Myocyte (in vitro differentiated cells): ENCODE measurements at places on chromosomes 7 and 10.

DNA sequence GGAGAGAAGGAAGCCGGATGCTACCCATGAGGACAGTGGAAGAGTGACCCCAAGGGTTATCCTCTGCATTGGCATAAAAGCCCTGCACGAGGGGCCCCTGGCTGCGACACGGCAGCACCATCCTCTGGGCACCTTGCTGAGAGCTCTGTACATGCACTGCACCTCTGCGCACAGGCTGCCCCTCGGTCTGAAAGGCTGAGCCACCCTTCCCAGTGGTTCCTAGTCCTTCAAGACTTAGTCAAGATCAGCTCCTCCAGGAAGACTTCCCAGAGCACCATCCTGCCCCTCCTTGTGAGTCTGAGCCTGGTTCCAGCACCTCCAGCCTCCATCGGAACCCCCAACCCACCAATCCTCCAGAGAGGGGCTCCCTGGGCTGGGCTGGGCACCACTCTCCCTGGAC, 37.9 kb upstream of the CNPY1 start:
- DNase-seq: no peak

DNA sequence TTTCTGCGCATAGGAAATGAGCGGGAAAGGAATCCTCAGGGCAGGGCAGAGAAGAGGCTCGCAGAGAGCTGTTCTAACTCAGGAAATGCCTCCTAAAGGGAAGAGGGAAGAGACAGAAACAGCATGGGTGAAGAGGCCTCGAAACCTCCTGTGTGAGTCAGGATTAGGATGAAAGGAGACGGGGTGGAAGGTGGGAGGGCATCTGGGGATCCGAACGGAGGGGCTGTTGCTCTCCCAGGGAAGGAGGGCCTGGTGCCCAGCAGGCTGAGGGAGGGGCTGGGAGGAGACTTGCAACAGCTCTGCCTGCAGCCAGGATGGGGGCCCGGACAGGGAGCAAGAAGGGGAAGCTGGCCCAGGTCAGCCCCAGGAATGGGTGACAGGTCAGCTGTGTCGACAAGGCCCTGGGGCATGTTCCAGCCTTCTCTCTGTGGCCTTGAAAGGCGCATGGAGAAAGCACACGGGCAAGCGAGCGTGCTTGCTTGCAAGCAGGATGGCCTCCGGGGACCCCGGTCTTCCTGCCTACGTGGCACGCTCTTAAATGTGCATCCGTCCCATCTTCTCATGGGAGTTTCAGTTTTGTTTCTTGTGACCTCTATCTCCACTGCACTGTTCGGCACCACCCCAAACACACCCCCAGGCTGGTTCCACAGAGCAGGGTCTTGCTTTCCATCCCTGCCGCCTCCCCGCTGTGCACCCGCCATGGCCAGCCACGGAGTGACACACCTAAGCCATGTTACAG, 63.5 kb downstream of the HIPK2 start:
- no peak for DNase-seq

- DNase-seq: no peak
These were observed 105.0 kb upstream of the HDAC9 start for GRCh38 chr7:18390535-18390907.

DNA sequence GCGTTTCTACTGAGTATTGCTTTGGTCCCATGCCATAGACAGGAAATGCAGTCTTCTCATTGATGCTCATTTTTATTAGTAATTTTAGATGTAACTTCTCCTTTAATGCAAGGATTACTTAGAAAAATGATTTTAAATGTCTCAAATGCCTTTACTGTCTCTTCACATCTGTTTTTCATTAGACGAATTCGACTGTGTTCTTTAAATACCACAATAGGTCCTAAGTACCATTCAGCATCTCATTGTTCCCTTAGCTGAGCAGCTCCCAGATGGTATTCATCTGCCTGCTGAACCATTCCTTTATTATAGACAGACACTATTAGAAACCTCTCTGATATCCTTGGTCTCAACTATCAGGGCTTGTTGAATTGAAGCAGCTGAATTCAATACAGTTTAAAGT, 113.6 kb downstream of the LSMEM1 start:
- peak; percentile 23 for DNase-seq

DNA sequence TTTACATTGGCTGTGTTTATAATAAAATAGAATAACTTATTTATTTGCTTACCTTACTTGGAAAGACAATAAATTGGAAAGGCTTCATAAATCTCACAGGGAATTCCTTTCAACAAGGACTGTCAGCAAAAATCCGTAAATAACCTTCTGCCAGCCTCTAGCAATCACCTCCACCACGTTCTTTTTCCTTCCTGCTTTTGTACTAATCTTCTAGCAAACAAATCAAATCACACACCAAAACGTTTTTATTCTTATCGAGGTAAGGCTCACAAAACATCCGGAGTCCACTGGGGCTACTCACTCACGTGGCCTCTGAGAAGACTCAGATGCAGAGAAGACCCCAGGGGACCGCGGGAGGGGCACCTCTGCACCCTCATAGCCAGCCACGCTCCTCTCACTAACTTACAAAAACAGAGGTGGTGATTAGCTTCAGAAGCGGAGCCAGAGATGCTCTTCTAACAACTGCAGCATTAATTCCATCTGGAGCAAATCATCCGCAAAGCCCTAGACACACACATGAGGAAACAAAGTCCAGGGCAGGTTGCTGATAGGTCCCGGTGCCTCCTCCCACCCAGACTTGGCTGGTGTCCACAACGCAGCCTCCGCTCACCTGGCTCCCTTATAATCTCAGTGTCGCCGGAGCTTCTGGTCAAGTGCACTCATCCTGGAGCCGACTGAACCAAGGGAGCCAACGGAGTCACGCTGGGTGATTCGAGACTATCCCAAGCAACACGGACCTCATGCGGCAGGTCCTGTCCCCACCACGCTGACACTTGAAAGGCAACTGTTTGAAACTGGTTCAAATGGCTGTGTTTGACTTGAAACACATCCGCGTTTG, 22.5 kb downstream of the CTBP2 start:
- DNase-seq: no peak

DNA sequence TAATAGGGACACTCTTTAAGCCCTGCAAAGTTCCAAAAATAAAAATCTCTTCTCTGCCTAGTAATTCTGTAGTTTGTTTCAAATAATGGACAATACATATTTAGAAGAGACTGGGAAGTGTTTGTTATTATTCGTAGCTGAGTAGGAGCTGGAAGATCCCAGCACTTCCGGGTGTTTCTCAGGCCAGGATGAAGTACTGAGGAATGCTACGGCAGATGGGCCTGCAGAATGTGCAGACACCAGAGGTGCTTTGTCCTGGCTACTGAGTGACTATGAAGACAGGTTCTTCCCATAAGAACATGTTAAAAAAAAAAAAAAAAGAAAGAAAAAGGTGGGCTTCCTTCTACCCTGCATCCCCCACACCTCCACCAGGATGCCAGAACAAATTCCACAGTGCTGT, 36.1 kb downstream of the ETV1 start:
- DNase-seq: no peak

- DNase-seq: peak; percentile 23
These were observed 68.0 kb upstream of the CTTNBP2 start for GRCh38 chr7:117941138-117941810.

DNA sequence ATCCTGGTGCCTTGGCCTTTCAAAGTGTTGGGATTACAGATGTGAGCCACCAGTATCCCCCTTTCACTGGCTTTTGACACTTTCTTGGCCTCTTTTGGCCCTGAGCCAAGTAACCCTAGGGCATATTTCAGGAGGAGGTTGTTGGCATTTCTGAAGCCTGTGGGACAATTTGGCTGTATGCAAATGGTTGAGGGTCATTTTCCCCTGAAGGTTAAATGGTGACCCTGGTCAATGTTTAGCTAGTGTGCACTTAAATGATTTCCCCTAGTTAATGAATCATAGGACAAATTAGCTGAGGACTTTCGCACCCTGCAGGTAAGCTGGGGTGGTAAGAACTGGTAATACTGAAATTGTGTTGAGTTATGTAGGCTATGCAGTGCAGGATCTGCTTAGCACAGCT, 660.5 kb downstream of the LRMDA start:
- DNase-seq: no peak

GRCh38 chr10:59896191-59896590, 10.2 kb downstream of the CCDC6 start:
- no peak for DNase-seq

DNA sequence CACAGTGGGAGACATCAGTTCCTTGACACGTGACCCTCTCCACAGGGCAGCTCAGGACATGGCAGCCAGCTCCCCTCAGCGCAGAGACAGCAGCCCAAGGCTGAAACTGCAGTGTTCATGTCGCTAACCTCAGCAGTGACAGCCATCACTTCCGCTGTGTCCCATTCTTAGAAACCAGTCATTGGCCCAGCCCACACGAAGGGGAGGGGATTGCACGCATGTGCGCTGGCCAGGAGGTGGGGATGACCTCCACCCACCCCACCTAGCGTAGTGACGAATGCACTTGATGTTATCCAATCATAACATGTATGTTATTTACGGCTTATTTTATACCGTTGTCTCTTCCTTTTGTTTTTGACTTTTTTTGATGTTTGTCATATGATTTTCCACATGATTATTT, 36.9 kb upstream of the EGFR start:
- DNase-seq: no peak

- DNase-seq: no peak
These were observed 167.1 kb upstream of the ADO start for GRCh38 chr10:62637249-62638061.

GRCh38 chr7:45238806-45239205, 81.2 kb downstream of the RAMP3 start:
- peak; percentile 50 for DNase-seq

GRCh38 chr10:9615189-9615588, 1402.5 kb upstream of the CELF2 start:
- DNase-seq: no peak

DNA sequence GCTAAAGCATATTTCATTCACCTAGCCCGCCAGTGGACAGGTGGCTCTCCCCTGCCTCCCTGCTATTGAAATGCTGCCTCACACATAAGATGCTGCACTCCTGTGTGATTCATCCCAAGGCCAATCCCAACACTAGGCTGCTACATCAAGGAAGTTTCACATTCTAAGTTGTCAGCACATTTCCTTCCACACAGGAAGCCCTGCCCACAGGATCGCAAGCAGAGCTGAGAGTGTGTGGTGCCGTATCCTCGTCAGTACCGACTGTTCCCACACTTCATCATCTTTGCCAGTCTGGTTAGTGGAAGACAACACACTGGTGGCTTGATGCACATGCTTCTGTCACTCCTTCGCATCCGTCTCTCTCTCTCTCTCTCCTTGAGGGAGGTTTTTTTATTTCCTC, 194.3 kb upstream of the PPP2R2D start:
- DNase-seq: no peak

DNA sequence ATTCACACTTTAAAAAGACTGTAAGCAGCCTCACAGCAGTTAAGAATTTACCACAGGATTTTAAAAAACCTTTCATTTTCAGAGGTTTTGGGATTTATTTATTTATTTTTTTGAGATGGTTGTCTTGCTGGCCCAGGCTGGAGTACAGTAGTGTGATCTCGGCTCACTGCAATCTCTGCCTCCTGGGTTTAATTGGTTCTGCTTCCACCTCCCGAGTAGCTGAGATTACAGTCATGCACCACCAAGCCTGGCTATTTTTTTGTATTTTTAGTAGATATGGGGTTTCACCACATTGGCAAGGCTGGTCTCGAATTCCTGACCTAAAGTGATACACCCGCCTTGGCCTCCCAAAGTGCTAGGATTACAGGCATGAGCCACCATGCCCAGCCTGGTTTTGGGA, 19.1 kb downstream of the MINDY4 start:
- DNase-seq: no peak

GRCh38 chr10:43939939-43940820, 291.5 kb upstream of the ZNF32 start:
- DNase-seq: peak; percentile 85

DNA sequence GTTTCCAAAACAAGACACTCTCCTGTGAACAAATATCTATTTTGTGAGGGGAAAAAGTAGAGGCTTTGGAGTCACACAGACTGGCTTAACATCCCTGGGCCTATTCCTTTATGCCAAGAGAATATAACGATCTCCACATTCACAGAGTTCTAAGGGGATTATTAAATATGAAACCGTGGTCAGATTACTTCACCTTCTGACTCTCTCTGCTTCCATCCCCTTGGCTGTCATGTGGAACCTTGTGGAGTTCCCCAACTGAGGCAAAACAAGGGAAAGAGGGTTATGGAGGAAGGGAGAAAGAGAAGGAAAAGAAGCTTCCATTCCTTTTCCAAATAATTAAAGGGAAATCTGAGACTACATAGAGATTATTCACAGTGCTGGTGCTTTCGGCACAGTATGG, 55.5 kb upstream of the ATP6V0A4 start:
- no peak for DNase-seq

- no peak for DNase-seq
These were observed 21.1 kb upstream of the HIPK2 start for GRCh38 chr7:139798892-139799291.

DNA sequence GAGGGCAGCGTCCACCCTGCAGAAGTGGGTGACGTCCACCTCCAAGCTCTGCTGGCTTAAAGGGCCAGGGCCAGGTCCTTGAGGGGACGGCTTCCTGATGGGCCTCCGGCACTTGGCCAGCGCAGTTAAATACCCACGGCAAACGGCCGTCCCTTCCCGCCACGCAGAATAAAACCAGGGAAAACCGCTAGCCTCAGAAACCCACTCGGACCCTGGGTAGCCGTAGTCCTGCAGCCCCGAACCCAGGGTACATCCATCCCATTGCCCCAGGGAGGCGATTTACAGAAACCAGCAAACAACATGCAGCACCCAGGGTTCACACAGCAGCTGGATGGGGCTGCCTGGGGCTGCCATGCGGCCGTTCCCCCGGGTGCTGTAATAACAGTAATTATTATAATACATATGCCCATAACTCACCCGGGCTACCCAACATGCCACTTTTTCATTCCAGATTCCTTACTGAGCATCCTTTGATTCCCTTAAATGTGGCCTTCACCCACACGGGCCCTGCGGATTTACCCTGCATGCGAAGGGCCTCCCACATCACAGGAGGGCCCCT, 81.5 kb upstream of the PDGFA start:
- DNase-seq: no peak

- no peak for DNase-seq
These were observed 36.8 kb downstream of the WIPF3 start for GRCh38 chr7:29843093-29843492.

- DNase-seq: peak; percentile 43
These were observed 43.4 kb upstream of the OPTN start for GRCh38 chr10:13056456-13057077.

- DNase-seq: no peak
These were observed 5.4 kb downstream of the VIM start for GRCh38 chr10:17233286-17233991.

GRCh38 chr7:50664937-50665336, 99.7 kb upstream of the DDC start:
- DNase-seq: no peak

DNA sequence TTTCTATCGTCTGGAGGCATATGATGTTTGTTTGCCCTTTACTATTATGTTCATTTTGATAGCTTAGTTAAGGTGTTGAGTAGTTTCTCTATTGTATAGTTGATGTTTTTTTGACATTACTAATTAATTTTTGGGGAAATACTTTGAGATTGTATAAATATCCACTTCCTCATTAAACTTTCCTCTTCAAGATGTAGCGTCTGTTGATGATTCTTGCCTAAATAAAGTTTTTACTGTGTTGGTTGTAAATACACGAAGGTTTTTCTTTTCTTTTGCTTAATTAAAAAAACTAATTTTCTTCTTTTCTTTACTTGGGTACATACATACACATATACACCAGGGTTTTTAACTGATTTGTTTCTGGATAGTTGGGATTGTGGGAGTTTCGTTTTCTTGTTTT, 8.5 kb downstream of the KMT2E start:
- no peak for DNase-seq
